ENCODE measurements at places on chromosomes 3 and 15.

- DNase-seq: no peak
Measured at GRCh38 chr15:45114076-45114750, at the start of the genes DUOX2 and DUOXA2. DUOX2 (minus strand) TSS chr15:45114172; CDS start chr15:45113411, 761 bp downstream. DUOXA2 (plus strand) TSS chr15:45114326; CDS start chr15:45114606, 280 bp downstream.

GRCh38 chr3:120875989-120876388 lies 32.0 kb upstream of the STXBP5L start:
- no peak for DNase-seq

GRCh38 chr3:9163289-9163688 lies 86.2 kb downstream of the SRGAP3 start:
- no peak for DNase-seq

- no peak for DNase-seq
Measured at GRCh38 chr3:125443923-125444322, 68.8 kb upstream of the ZNF148 start.

- DNase-seq: no peak
Measured at GRCh38 chr3:118946449-118946848, 88.2 kb downstream of the IGSF11 start.

DNA sequence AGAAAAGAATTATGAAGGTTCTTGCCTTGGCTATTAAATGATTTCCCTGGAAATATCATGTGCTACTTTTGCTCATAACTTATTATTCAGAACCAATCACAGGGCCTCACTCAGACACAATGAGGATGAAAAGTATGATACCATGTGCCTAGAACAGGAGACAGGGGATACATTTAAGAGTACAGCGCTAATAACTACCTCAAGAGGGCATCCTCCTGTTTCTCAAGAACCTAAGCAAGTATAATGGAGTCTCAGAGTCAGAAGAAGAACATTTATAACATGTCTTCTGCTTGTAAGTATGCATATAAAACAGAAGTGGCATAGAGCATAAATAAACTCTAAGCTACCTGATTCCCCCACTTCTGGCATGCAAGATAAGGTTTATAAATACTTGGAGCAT lies 125.4 kb upstream of the MME start:
- no peak for DNase-seq

- DNase-seq: no peak
Measured at GRCh38 chr15:83533410-83533962, 86.3 kb downstream of the SH3GL3 start.
